ENCODE measurements at places on chromosomes 5 and 9.

DNA sequence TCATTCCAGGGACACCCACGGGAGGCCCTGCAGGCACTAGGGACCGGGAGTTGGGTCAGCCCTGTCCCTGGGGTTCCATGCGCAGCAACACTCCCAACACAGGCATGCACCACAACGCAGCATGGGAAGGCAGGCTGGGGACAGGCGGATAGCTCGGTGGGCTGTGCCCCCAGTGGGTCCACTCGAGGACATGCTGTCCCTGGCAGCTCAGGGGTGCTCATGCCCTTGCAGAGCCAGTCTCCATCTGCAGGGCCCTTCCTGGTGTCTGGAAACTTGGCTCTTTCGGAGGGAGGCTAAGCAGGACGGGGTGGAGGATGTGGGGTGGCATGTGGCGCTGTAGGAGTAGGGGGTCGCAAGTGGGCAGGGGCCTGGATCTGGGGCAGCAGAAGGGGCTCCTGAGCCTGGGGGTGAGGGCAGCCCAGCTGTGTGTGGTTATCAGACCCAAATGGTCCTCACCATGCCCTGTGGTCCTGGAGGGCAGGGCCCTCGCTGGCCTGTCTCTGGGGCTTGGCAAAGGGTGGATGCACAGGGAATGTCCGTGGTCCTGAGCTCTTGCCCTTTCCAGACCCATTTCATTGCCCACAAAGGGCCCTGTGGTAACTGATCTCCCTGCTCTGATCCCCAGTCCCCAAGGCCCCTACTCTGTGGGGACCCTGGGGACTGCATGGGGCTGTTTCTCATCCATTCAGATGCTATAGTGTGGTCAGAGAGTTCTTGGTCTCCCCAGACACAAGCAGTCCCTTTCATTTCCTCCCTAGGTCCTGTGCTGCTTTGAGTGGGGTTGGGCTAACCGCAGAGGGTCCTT lies 90.3 kb upstream of the PHYKPL start:
- no peak for DNase-seq

- DNase-seq: no peak
These were observed 143.4 kb downstream of the FAM114A2 start for GRCh38 chr5:153895266-153895665.

DNA sequence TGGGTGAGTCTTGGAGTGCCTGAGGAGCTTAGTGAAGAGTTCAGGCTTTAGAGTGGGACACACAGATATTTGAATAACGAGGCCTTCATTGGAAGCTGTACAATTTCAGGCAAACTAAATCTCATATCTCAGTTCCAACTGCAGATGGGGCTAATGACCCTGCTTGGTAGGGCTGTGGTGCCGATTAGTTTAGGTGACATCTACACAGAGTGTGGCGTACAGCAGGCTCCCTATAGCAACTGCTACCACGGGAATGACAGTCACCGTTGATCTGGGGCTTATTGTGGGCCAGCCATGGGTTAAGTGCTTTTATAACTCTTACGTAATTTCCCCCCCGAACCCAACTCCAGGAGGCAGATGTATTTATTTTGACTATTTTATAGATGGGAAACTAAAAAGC lies 70.8 kb downstream of the FAT2 start:
- no peak for DNase-seq

- DNase-seq: no peak
These were observed at the start of gene PCDHA4 for GRCh38 chr5:140806834-140807775. PCDHA4 (plus strand) TSS chr5:140807068.

All from AG04450 (cell line).